Kidney glomerular epithelial cell (primary cell): ENCODE measurements at places on chromosomes 13 and 19.
A peak's percentile ranks its signal among the peaks of the same experiment; 100 is the strongest.

DNA sequence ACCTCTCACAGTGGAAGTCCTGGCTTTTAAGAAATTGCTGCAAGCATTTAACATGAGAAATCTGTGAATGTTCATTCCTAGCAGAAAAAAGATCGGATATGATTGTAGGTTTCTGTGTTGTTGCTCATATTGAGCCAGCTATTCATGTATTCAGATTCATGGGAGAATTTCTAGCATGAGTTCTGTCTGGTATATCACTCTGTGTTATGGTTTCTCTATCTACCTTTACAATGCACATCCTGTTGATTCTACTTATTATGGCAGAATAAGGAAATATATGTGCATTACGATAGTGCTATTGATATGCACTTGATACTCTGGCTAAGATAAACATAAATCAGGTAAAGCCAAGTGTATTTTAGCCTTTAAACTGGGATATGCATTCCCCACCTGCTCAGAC is 138.2 kb downstream of the KCNRG start:
- DNase-seq, result no peak

DNA sequence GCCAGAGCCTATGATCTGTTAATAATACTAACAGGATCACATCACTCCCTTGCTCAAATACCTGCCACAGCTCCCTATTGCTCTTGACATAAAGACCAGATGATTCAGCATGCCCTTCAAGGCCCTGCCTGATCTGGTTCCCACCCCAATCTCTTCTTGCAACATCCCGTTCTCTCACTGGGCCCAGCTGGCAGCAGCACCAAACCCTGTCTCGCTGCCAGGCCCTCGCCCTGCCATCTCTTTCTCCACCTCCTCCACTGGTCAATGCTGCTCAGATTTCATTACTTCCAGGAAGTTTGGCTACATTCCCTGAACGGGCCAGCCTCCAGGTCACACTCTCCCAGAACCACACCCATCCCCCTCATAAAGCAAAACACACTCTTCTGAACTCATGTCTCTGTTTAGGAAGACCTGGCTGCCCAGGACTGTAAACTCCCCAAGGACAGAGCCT is 8.6 kb upstream of the BCAT2 start:
- DNase-seq, result peak; percentile 2

DNA sequence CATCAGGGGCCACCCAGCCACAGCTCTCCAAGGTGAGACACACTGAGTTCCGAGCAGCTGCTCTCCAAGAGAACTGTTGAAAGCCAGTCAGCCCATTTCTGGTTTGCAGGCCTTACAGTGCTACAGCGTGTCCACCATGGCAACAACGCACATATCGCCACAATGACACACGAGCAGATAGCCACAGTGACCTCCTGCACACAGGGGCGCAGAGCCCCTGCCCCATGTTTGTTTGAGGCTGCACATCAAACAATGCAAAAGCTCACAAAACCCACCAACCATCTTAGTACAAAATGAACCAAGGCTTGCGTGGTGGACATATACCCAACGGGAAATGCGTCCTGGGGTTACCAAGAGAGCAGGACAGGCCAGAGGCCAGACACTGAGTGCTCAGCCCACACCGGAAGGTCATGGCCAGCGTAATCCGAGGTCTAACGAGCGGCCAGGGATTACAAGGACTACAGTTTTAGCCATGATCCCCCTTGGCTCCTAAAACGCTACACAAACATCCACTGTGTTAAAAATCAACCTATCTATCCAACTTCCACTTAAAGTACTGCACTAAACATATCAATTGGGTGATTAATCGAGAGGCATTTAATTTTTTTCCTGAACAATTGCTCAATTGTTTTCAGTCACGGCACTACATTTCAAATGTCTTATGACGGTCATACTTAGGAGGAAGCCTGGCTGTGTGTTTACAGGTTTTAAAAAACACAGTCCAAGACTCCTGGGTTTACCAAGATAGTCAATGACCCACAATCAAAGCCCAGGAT is 56.0 kb downstream of the STK24 start:
- DNase-seq, result no peak

DNA sequence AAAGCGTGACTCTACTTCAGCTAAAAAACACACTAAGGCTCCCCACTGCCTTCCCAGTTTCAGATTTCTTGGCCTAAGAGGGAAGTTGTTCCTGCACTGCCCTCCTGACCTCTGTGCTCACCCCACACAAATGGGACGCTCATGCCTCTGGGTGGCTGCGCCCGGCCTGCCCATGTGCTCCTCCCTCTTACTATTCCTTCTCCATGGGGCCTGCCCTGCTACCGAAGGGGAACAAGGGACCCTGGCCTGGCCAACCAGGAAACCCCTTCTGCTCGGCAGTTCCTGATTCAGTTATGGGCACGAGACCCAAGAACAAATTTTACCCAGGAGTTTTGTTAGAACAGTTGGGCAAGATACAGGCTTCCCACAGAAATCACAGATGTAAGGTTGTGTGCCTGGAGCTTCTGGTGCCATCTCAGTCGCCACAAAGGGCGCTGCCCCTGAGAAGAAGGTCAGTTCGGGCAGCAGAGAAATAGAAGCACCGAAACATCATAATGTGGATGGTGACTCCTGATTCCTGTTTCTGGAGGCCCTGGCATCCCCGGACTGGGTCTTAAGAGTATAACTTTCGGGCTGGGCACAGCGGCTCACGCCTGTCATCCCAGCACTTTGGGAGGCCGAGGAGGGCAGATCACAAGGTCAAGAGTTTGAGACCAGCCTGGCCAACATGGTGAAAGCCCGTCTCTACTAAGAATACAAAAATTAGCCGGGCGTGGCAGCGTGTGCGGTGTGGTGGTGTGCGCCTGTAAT is 5.4 kb upstream of the PLPP2 start:
- no peak for DNase-seq

DNA sequence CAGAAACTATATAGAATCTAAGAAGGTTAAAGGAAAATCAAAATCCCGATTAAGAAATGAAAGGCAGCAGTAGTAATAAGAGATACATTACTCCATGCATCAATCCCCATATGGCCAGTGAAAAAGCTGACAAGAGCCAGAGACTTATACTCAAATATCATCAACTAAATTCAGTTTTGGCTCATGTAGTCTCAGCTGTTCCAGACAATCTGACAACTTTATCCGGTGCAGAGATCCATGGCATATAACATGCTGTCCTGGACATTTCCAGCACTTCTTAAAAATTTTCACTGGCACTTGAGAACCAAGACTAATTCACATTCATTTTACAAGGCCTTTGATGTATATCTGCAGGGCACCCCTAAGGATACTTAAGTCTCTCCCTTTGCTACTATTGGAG is 255.7 kb upstream of the KLHL1 start:
- no peak for DNase-seq

DNA sequence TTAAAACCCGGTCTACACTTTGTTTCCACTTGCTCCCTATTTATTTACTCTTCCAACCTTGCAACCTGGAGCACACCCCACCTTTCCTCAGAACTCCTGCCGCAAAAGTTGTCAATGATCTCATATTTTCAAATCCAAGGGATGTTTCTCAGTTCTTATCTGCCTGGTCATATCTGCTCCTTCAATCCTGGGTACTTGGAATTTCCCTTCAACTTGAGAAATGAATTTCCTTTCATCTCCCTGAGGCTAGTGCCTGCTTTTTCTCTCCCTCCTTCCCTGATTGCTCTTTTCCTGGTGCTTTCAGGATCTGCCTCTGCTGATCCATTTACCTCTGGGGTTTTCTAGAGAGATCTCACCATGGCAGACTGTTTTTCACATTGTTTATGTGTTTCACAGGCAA is 154.8 kb upstream of the IRS2 start:
- DNase-seq, result no peak

DNA sequence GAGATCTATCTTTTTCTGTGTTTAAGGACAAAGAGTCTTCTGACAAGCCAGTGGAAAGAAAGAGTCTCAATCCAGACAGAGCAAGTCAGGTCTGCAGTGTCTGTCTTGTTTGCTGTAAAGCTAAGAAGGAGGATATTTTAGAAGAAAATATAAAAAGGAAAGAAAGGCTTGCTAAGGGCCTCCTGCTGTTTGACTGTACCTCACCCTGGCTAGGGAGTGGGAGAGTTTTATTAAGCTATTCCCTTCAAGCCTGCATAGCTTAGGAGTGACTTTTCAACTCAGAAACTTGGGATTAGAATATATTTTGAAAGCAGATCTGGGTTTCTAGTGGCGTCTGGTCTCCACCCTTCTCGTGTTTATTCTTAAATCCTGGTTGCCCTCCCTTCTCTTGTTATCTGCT is 460.0 kb downstream of the COG6 start:
- DNase-seq, result no peak

GRCh38 chr19:16660763-16661479 is at the start of gene TMEM38A:
Gene TMEM38A, plus strand, starts transcription at chr19:16661139. Its CDS starts 79 bp downstream, at chr19:16661218.
- DNase-seq, result no peak

GRCh38 chr19:980133-980998 is 3.8 kb upstream of the WDR18 start:
- DNase-seq, result no peak

GRCh38 chr19:13784731-13785452 is 10.4 kb upstream of the ZSWIM4 start:
- no peak for DNase-seq

GRCh38 chr19:14402332-14403144 is 16.6 kb downstream of the DDX39A start:
- no peak for DNase-seq

DNA sequence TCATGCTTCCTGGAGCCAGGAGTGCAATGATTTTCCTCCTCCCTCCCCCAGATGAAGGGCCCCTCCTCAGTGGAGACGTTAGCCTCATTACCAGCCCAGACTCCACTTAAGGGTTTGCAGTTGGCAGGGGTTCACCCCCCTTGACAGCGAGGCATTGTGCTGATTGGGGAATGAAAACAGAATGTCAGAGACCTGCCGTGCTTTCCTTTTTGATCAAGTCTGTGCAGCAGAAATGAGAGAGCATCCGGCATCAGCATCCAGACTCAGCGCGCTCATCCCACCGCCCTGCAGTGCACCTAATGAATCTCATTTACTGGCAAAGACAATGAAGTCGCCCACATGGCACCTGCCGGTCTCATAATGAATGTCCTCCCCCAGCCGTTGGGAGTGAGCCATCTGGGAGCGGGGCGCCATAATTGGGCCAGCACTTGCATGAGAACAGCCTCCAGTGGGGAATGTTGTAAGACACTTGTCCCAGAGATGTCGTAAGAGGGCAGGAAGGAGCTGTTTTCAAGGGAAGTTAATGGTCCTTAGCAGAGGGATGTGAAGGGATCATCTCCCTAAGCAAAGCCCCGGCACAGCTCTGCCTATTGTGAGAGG is 98.3 kb upstream of the UQCRFS1 start:
- DNase-seq, result no peak

GRCh38 chr13:23550163-23550562 is 20.0 kb upstream of the TNFRSF19 start:
- no peak for DNase-seq

GRCh38 chr19:31531326-31531725 is 182.1 kb upstream of the TSHZ3 start:
- DNase-seq, result no peak

- no peak for DNase-seq
These were observed 1460.7 kb downstream of the OLFM4 start for GRCh38 chr13:54489359-54489758.

GRCh38 chr13:39910833-39911232 is 255.4 kb downstream of the COG6 start:
- DNase-seq, result no peak

- DNase-seq, result peak; percentile 12
These were observed 16.2 kb upstream of the FOXO1 start for GRCh38 chr13:40682449-40683240.

- DNase-seq, result peak; percentile 17
These were observed 110.5 kb downstream of the LRCH1 start for GRCh38 chr13:46663206-46664037.

GRCh38 chr13:65943708-65944107 is 1286.4 kb downstream of the PCDH9 start:
- no peak for DNase-seq

GRCh38 chr19:43641333-43641732 is 1.7 kb upstream of the CADM4 start:
- DNase-seq, result no peak

DNA sequence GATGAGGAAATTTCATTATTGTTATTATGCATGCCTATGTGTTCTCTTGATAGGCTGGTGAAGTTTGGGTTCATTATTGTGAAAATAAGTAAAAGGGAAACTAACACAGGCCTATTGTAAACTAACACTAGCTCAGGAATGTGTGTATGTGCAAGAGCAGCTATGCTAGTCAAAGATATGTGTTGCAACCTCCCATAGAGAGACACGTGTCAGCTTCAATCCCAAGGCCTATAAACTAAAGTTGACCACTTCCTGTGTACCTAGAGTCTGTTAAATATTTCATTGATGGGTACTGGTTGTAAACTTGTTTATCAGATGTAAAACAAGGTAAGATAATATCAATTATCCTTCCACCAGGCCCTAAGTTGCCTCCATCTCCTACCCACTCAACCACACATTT is 44.7 kb upstream of the ZNF30 start:
- DNase-seq, result no peak

- peak; percentile 80 for DNase-seq
These were observed 16.7 kb downstream of the PIP5K1C start for GRCh38 chr19:3683405-3684053.

- peak; percentile 39 for DNase-seq
These were observed 9.5 kb upstream of the INSL3 start for GRCh38 chr19:17830567-17831418.

GRCh38 chr13:21014502-21015170 is 46.8 kb downstream of the LATS2 start:
- DNase-seq, result peak; percentile 81

GRCh38 chr13:39391761-39392160 is 211.2 kb downstream of the LHFPL6 start:
- DNase-seq, result no peak

DNA sequence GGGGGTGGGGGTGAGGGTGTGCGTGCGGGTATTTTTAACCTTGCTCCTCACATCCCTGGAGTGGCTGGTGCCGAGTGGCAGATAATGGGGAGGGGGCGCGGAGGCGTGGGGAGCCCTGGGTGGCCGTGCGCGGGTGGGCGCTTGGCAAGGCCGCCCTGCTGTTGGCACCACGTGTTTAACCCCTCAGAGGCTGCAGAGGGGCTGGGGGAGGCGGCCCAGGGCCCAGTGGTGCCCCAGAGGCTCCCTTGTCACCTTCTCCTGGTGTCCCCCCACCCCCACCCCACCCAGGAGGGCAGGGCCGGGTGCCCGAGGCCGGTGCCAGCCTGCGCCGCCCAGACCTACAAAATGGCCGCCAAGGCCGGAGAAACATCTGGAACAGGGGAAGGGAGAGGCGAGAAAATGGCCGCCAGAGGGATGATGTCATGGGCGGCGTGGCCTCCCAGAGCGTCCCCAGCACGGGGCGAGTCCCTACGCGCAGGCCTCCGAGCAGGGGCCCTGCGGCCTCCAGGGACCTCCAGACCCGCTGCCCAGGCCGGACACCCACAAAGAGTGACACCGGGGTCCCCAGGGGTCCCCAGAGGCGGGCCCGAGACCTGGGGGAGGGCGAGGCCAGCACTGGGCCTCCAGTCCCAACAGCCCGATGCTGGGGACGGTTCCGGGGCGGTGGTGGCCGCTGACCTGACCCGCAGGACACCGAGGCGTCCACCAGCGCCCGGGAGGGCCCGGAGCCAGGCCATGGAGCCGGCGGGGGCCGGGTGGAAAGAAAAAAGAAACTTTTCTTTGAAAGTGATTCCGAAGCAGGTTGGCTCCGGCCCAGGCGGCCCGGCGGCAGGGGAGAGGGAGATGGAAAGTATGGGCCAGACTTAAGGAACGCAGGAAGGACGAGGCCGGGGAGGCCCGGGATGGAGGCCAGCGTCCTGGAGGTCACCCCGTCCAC is 38.2 kb downstream of the NFIC start:
- DNase-seq, result peak; percentile 13

GRCh38 chr13:98307463-98308085 is 130.5 kb upstream of the RNF113B start:
- DNase-seq, result no peak
